ENCODE measurements at places on chromosomes 7 and 10.

DNA sequence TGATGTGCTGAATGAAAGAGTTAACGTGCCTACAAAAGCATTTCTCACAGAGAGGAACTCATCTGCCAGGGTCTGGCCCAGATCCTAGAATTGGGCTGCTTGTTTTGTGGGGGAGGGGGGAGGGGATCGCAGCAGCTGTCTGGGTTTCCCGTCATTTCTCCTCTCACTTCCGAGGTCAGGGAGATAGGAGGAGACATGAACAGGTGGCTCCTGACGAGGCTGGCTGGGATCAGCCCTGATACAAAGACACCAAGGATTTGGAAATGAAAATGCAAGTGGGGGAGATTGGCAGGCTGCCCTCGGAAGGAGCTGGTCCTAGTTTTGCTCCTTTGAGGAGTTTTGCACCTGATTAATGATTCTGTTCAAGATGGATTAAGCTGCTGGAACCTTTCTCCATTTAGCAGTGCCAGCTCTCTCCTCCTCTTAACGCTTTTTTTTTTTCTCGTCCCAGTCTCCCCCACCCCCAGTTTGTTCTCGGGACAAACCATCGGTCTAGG lies 86.8 kb upstream of the KMT2C start:
- no peak for DNase-seq

- DNase-seq = no peak
Observed at GRCh38 chr10:34286136-34286739, 528.9 kb downstream of the PARD3 start.

GRCh38 chr10:132351611-132352010 lies 19.6 kb downstream of the LRRC27 start:
- no peak for DNase-seq

- DNase-seq = no peak
Observed at GRCh38 chr7:94422136-94422535, 27.4 kb downstream of the COL1A2 start.

GRCh38 chr10:102113956-102114857 lies 6.0 kb downstream of the LDB1 start:
- no peak for DNase-seq

GRCh38 chr10:89613582-89613981 lies 31.5 kb downstream of the PANK1 start:
- no peak for DNase-seq

DNA sequence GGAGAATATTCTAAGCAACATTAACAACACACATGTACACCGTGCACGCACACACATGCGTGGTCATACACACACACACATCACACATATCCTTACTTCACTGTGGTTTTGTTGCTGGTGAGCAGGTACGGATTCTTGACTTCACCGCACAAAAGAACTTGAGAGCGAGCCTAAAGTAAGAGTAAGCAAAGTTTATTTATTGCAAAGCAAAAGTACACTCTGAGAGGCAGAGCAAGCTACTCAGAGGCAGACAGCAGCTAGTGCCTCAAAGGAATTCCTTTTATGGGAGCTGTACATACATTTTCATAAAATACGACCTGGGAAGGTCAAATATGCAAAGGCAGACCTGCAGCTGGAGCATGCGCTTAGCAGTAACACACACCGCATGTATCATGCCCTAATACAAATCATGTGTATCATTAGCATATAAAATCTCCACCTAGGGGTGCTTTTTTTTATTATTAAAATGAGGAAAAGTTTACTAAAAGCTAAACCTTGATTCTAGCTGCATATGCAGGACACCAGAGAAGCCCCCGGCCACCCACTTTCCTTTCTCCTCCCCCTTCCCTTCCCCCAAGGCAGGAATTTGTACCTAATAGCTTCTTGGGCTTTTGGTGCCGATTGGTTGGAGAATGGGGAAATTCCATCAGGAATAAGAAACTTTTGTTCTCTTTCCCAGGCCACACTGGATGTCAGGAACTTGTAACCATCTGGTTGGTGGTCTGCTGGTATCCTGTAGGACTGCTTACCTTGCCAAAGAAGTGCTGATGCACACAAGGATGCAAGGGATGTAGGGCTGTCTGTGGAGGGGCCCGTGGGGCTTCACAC lies 16.5 kb upstream of the GPR37 start:
- no peak for DNase-seq

- no peak for DNase-seq
Observed at GRCh38 chr10:43262902-43263466, 3.9 kb downstream of the RASGEF1A start.

DNA sequence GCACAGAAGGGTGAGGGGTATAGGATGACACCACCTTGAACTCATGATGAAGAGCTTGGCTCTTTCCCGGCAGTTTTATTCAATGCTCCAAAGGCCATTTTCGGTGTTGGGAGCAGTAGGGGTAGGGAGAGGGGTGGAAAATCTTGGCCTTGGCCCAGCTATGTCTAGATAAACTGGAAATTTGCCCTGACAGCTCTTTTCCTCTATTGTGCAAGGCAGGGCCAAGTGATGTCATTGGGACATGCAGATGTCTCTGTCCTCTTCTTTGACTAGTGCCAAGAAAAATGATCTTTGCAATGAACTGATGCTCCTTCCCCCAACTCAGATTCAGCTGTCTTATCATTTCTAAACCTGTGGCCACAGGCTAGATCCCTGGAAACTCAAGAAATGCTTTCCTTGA lies 27.7 kb upstream of the PRKCQ start:
- DNase-seq = no peak

GRCh38 chr10:131871673-131872005 lies 29.2 kb upstream of the PPP2R2D start:
- no peak for DNase-seq

GRCh38 chr10:73586583-73586984 lies 4.6 kb downstream of the USP54 start:
- no peak for DNase-seq

DNA sequence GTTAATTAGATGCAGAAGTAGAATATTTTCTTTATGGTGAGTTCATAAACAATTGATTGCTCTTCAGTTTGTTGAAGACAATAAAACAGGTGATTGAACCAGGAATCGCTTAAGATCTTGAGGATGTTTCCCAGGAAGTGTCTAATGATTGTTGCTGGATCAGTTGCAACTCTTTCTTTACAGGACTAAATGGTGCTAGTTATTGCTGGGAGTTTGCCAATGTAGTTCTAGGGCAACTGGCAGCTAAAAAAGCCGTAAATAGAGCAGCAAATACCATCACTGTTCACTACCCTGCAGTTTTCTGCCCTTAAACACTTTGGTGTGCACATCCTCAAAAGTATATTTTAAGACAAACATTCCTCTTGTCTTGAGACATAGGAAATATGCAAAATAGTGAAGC lies 119.2 kb upstream of the ANK3 start:
- DNase-seq = no peak

DNA sequence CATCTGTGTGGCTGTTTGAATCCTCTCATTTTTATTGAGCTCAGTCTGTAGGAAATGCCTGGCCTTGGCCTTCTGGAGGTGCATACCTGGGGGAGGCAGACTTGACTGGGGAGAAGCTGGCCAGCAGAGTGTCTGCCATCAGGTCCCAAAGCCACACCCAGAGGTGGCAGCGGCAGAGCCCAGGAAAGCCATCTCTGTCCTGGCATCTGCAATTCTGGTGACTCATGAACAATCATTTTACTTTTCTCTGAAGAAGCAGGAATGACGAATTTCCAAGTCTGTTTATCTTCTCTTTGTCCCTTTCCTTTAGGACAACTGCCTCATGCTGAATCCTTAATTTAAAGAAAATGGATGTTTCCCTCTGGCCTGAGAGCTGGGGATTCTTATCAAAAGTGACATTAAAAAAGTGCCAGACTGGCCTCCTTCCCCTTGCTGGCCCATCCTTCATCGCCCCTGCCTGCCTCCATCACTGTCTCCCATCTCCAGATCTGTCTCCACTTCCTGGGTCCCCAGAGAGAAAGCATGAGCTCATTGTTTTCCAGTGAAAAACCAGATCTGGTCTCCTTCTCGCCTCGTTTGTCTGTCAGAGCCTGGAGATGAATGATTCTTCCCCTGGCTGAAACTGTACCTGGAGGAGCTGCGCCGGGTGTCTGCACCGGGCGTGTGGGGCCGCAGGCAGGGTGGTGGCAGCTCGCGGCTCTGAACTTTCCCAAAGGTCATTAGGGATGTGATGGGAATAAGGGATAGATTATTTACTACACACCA lies 124.5 kb downstream of the TMEM178B start:
- no peak for DNase-seq

GRCh38 chr7:78794101-78794500 lies 659.4 kb downstream of the MAGI2 start:
- DNase-seq = no peak

GRCh38 chr7:50552139-50552538 lies 13.1 kb downstream of the DDC start:
- DNase-seq = no peak

DNA sequence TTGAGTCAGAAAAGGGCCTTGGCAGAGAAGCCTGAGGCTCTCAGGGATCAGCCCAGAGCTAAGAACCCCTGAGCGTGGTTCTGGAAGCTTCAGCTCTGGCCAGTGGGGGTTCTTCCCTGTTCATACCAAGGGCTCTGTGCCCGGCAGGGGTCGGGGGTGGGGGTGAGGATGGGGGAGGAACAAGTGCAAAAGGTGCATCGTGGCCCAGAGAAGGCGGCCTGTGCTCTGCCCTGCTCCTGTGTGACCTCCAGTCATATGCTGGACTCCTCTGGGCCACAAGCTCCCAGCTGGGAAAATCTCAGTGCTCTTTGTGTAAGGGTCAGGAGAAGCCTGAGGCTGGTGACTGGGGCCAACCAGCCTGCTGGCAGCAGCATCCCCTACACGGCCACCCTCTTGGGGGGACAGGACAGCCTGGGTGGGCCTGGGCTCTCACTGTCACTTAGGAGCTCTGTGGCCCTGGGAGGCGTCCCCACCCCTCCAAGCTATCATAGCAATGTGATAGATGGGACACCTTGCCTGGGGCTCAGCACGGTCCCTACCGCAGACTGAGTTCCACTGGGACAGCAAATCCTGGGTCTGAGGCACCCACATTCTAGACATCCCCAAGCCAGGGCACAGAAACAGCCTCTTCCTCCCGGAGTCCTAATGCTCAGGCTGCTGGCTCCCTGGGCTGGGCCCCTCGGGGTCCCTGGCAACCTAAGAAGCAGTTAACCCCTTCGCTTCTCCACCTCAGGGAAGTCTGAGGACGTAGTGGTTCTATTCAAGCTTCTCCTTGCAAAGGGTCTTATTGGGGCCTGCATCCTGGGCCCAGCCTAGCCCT lies 2.5 kb downstream of the MMRN2 start:
- peak; percentile 47 for DNase-seq

DNA sequence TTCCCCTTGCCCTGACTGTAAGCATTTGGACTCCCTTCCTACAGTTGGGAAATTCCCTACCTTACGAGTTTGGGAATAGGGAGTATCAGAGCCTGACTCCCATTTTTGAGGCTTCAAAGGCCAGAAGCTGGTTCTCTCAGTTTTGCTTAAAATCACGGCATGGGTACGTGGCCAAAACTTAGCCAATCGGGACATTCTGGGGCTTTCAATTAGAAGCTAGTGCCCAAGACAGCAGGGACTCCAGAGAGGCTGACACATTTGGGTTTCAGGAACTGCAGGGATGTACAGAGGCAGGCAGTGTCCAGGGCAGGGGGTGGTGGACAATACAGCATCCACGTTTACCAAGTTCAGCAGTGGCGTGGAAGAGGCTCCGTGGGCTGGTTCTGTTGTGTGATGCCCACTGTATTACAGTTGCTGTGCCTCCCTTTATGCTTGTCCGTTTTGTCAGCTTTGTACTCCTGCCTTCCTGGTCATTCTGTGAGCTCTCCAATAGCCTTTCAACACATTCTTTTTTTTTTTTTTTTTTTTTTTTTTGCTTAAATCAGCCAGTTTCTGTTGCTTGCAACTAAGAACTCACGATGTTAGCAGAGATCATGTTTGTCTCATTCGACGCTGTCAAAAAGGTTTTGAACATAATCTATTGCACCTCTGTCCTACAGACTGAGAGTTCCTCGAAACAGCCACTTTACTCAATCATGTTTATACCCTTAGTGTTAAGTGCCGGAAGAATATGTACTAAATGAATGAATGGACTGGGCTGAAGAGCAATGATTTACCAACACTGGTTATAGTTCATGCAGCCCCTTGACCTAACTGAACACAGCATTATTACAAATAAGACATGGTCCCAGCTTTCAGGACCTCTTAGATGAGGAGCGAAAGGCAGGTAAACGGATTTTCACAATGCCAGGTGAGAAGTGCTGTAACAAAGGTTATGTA lies 1.1 kb downstream of the GGCT start:
- DNase-seq = no peak

Data from RWPE2 (cell line).